NCI-H1930 (cell line): ENCODE measurements at places on chromosomes 2 and 18.

GRCh38 chr2:147382322-147382948, 462.4 kb upstream of the ACVR2A start:
- no peak for DNase-seq

DNA sequence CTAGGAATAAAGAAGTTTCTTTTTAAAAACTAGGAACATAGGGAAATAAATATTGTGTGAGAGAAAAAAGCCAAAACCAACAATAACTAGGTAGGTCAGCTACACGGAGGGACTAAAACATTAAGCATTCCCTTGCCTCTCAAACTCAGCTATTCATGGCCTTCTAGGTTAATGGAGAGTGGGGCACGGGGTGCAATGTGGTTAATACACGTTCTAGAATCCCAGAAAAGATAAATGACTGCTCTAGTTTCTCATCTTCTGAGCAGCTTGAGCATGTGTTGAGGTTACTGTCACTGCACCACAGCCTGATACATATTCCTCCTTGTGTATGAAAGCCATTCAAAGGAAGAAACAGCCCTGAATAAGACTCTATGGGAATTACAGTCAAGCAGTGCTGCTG, 31.4 kb downstream of the SLC8A1 start:
- DNase-seq = no peak

GRCh38 chr2:44351088-44351487, 10.2 kb downstream of the PREPL start:
- DNase-seq = no peak

DNA sequence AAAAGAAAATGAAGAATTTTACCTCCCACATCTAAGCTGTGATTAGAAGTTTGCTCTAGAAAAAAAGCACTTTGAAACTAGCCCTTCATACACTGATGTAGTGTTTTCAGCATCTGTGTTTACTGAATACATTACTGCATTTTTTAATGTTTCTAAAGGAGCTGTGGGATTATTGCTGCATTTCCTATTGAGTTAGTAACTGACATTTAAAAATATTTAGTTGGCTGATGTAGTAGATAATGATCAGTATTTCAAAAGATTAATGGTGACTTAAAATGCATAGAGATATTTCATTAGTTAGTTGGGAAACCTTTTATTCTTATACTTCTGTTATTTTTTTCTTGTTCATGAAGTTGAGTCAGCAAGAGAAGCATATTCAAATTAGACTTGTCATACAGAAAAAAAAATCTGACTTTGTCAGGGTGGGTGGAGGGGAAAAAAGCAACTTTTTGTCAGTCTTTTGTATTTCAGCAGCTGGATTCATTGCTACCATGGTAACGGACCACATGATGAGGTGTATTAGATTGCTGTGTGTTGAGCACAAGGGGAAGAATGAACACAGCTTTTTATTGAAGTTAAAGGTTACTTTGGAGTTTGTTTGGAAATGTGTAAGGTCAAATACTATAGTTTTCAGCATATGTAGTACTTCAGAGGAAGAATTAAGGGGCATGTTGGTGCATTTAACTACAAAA, at the start of gene DTNA:
DTNA (plus strand) TSS at position 549 of the 692 bp plus-strand sequence. CDS start 45,679 bp downstream, outside the sequence.
- peak; percentile 29 for DNase-seq

DNA sequence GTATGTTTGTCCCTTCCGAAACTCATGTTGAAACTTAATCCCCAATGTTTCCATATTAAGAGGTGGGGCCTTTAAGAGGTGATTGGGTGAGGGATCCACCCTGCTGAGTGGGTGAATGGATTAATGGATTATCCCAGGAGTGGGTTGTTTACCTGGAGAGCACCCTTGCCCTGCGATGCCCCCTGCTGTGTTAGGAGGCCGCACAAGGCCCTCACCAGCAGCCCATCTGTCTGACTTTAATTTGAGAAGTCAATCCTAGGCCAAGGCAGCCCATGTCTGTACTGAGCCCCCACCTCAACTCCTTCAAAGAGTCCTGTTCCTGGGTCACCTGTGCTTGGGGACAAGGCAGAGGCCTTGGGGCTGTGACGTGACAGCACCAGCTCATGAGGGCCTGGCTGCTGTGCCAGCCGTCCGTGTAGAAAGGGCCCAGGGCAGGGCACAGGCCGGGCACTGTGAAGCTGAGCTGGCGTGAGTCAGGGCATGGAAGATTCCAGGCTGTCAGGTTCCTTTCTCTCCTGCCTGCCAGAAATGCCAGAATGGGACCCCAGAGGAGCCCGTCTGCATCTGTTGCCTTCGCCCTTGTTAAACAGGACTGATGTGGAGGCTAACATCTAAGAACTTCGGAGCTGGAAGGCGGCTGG, 21.3 kb upstream of the TAF1B start:
- DNase-seq = no peak

DNA sequence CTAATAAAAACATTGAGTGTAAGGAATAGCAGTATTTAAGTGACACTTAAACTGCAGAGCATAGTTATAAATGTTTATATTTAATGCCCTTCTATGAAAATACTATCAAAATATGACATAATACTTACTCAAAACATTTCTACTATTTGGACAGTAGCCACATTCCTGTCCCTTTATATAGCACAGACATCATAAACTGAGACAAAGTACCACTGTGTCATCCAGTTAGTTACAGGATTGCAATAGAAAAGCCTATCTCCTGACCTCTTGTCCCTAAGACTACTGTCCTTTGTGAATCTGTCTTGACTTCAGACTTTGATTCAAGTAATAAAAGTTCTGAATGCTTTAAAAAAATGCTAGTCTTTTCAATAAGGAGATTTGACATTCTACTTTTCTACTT, 1528.5 kb upstream of the NXPH2 start:
- DNase-seq = no peak

- DNase-seq = no peak
These were observed 209.8 kb downstream of the MGAT5 start for GRCh38 chr2:134463699-134464022.

DNA sequence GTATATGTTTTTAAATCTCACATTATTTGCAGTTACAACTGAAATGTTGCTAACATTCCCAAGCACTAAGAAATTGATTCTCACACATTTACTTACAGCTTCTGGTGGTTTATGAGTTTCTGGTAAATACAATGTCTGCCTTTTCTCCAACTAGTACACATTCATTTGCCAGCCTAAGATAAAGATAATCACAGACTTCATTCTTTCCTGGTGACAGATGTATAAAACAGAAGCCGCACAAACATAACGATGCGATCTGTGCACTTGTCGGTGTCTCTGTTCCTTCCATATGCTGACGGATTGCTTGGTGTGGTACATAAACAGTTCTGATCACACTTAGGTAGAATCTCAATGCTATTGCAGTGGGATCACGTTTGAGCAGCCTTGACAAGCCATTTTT, 100.4 kb upstream of the DDX18 start:
- DNase-seq = no peak

DNA sequence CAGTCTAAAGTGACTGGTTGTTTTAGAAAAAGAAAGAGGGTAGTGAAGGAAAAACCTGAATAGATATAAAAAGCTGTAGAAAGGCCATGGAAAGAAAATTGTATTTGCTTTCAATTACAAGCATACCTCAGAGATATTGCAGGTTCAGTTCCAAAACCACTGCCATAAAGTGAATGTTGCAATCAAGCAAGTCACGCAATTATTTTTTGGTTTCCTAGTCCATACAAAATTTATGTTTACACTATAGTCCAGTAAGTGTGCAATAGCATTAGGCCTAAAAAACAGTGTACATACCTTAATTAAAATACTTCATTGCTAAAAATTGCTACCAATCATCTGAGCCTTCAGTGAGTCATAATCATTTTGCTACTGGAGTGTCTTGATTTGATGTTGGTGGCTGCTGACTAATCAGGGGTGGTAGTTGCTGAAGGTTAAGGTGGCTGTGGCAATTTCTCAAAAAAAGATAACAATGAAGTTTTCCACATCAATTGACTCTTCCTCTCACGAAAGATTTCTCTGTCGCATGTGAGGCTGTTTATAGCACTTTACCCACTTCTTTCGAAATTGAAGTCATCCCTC, 2003.8 kb upstream of the PIK3C3 start:
- DNase-seq = no peak
